ENCODE measurements at places on chromosomes 1 and 21.

DNA sequence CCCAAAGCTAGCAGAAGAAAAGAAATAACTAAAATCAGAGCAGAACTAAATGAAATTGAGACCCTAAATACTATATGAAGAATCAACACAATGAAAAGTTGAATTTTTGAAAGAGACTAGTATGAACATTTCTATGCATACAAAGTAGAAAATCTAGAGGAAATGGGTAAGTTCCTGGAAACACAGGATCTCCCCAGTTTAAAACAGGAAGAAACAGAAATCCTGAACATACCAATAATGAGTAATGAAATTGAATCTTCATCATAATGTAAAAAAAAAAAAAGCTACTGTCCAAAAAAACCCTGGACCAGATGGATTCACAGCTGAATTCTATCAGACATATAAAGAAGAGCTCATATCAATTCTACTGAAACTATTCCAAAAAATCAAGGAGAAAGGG is 233.5 kb downstream of the PLPP3 start:
- no peak for DNase-seq

DNA sequence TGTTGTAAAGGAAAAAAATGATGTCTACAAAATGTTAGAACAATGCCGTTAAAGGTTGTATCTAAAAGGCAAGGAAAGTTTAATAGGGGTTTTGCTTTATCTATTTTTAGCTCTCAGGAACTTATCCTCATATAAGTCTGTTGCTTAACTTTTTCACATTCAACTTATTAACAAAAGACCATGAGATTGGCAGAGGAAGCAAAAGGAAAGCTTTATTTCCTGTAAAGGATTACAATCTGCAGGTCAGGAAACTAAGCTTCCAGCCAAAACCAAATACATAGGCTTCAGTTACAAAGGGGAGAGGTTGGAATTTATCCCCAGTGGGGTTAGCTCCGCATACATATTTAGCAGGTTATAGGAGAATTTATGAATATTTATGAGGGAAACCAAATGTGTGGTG is 58.7 kb upstream of the KIAA1614 start:
- DNase-seq, result no peak

DNA sequence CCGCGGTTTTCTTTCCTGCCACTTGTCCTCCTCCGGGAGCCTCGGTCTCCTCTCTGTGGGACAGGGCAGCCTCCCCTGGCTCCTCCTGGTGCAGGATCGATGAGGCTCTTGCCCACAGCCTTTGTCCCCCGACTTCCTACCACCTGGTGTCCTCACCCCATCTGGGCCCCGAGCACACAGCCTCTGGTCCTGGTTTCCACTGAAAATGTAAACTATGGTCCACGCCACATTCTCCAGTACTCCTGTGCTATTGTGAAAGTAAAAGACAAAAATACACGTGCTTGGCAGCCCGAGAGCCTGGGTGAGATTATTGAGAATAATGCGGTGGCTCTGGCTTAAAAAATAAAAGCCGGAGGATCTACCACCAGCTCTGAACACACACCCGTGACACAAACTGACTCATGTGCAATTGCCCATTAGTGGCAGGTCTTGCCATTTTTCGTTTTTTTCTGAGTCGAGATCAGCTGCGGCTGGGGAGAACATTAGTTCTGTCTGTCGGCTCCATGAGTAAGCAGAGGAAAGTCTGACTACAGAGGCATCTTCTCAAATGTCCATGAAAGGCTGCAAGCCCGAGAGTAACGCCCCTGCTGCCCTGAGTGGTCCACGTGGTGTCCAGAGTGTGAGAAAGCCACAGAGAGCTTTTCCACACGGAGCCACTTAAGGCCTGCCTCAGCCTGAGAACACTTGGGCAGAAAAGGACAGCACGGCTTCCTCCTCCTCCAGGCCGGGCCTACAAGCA is 5.7 kb upstream of the COL6A2 start:
- DNase-seq, result peak; percentile 51

- no peak for DNase-seq
Measured at GRCh38 chr1:37234941-37235418, 200.7 kb upstream of the GRIK3 start.

DNA sequence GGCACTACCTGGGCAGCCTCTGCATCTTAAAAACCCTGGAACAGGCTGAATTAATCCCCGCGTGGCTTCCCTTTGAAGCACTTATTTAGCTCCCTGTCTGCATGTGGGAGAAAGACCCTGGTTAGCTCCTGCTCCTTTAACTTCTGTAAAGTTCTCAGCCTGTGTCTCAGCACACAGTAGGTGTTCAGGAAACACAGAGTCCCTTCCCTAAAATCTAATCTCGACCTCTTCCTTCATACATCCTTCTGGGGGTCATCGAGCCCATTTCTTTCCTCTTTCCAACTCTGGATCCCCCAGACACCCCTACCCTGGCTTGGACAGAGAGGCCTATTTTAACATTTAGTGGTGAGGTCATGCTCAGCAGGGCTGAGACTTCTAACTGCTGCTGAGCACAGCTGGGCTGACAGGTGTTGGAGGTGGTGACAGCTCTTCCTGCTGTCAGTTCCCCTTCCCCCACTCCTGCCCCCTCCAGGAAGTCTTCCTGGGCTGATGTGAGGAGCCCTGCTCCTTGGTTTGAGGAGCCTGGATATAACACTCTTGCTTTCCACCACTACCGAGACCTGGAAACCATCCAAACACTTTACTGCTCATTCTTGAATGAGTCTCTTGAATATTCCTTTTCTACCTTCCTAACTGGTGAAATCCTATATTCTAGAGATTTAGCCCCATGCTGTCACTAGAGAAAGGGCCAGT is 5.3 kb downstream of the E2F2 start:
- DNase-seq, result no peak

GRCh38 chr21:45803618-45804340 is 160.3 kb downstream of the PCBP3 start:
- DNase-seq, result no peak

DNA sequence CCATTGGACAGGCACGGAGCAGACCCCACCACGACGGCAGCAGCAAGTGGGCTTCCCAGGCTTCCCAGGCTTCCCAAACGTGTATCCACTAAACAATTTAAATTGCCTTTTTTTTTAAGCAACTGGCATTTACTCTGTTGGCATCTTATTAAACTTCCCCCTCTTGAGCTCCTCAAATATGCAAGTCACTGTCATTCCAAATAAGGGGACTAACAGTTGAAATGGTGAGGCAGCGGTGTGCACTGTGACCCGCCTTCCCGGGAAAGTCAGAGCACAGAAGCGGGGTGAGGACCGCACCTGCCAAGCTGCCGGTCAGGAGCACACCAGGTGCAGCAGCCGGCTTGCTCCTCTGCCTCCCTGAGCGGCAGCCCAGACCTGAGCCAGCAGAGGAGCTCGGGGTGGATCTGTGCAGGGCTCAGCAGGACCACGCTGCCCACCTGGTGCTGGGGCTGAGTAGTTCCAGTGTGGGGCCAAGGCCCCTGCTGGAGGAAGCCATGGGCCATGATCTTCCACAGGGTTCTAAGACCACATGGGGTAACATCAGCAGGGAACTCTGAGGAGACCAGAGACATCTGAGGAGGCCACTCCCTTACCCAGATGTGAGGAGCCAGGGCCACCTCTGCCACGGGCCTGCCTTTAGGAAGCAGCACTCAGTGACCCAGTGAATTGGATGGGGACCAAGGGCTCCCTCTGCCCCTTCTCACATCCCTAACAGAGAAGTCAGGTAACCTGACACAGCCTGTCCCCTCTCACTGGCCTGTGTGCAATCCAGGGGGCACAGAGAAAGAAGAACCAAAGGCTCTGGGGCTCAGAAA is 245.4 kb downstream of the NPHP4 start:
- DNase-seq, result no peak

DNA sequence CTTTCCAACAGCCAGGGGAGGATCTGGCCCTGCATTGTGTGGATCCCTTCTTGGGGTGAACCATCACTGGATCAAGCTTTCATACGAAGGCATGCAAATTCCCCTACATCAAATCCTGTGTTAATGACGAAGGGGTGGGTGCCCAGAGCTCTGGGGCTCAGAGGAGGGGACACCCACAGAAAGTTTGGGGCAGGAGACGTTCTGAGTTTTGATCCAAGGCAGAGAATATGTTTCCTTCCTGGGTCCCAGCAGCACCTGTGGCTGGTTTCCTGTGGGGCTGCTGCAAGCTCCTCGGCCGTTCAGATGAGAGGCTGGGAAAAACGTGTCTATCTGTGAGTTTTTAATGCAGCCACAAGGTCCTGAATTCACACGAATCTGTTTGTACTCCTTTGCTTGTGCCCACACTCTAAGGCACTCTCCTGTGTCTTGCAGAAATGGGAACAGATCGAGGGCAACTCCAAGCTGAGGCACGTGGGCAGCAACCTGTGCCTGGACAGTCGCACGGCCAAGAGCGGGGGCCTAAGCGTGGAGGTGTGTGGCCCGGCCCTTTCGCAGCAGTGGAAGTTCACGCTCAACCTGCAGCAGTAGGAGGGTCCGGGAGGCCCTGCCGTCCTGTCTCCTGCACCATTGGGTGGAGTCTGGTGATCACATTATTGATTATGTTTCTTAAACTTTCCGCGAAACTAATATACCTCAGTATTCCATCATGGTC is 147.1 kb downstream of the PGBD5 start:
- DNase-seq, result no peak

DNA sequence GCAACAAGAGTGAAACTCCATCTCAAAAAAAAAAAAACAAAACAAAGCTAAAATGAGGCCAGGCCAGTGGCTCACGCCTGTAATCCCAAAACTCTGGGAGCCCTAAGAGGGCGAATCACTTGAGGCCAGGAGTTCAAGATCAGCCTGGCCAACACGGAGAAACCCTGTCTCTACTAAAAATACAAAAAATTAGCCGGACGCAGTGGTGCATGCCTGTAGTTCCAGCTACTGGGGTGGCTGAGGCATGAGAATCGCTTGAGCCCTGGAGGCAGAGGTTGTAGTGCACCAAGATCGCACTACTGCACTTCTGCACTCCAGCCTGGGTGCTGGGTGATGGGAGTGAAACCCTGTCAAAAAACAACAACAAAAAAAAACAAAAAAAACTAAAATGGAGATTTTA is 191.2 kb upstream of the SGIP1 start:
- DNase-seq, result no peak

DNA sequence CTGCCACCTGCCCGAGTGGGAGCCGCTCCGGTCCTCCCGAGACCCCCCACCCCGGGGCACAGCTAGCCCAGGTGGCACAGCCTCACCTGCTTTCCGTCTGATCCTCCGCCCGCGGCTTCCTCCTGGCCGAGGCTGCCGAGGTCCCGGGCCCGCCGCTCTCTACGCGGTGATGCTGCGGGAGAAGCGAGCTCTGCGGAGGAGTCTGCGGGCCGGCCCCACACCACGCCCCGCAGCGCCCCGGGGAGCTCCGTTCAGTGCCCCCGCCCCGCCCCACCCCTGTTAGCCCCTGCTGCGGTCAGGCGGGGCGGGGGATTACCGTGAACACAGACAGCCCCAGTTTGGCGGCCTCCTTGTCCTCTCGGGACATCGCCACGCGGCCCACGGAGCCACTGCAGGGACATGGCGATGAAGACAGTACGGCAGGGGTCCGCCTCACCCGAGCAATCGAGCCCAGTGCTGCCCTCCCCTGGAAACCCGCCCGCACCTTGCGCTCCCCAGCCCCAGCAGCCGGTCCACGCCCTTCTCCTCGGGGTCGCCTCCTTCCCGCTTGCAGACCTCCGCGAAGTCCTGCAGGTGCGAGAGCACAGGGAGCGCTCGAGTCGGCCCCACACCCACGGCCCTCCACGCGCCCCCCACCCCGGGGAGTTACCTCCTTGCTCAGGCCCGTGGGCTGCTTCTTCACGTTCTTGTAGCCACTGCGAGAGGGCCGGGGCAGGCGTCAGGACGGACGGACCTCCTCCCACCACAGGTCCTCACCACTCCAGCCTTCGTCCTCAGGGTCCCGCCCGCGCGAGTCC is 933 bp downstream of the C1orf35 start:
- no peak for DNase-seq

- no peak for DNase-seq
Measured at GRCh38 chr21:37028570-37028969, 22.1 kb downstream of the RIPPLY3 start.

DNA sequence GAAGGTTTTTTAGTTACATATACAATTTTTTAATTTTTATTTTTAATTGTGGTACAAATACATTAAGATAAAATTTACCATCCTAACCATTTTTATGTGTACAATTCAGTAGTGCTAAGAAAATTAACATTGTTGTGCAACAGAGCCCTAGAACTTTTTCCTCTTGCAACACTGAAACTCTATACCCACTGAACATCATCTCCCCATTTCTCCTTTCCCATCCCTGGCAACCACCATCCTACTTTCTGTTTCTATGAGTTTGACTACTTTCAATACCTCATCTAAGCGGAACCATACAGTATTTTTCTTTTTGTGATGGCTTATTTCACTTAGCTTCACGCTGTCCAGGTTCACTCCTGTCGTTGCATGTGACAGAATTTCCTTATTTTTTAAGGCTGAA is 54.1 kb downstream of the PALMD start:
- no peak for DNase-seq

- no peak for DNase-seq
Measured at GRCh38 chr1:99777752-99778151, 11.3 kb upstream of the FRRS1 start.

DNA sequence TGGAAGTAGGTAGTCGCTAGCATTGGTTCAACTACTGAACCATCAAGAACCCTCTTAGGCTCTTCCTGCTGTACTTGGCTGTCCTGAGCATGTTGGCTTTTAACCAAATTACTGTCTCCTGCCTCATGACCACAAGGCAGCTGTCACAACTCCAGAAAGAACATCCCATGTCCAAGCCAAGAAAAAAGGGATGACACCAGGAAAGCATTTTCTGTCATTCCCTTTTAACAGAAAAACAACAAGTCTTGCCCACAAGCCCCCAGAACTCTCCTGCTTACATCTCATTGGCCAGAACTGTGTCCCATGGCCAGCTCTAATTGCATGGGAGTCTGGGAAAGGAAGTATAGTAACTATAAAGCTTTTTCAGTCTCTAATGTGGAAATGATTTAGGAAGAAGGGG is 2.4 kb upstream of the RNU5D-1 start:
- peak; percentile 73 for DNase-seq

DNA sequence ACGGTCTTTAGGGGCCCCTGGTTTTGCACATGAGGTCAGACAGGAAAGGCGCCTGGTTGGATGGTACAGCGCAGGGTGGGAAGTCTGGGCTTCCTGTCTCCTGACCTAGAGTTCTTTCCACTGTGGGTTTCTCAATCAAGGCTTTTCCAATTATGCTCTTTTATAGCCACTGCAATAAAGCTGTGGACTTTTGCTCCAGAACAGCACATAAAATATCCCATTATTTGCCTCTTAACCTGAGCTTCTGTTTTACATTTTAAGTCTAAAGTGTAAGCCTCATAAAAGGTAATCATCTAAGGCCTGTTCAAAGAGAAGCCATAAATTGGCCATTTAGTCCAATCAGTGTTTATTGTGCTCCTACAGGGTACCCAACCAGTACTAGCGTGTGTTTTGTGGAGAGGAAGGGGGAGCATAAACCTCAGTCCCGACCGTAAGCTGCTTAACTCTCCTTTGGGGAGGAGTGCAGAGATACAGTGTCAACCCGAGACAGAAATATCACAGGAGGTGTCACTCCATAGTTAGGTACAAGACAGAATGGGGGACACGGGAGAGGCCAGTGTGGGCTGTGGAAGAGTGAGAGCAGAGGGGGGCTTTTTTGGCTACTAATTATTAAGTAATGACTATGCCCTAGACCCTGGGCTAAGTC is 270.0 kb downstream of the TRABD2B start:
- DNase-seq, result no peak

GRCh38 chr21:41762753-41763152 is 4.1 kb downstream of the RIPK4 start:
- DNase-seq, result no peak
